ENCODE measurements at places on chromosomes 6 and 20. TPM values are rescaled to one million over a fixed set of nuclear protein-coding genes. Genes with fewer than 3 reads are reported as not detected.

DNA sequence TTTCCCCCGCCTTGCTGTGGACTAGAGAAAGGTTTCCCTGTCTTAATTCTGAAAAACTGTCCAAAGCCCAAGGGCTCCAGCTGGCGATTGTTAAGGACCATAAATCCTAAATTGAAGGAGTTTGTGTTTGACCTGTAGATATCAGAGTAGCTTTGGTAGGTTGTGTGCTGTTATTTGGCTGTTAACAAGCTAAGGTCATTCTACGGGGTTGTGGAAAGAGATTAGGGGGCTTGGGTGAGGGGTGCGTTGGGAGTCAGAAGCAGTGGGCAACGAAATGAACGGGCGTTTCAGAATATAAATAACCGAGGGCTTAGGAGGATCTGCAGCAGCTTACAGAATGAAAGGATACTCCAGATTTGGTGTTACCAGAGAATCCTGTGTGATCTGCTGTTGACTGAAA, 32.6 kb upstream of the BTN3A2 start:
- DNase-seq, result no peak

DNA sequence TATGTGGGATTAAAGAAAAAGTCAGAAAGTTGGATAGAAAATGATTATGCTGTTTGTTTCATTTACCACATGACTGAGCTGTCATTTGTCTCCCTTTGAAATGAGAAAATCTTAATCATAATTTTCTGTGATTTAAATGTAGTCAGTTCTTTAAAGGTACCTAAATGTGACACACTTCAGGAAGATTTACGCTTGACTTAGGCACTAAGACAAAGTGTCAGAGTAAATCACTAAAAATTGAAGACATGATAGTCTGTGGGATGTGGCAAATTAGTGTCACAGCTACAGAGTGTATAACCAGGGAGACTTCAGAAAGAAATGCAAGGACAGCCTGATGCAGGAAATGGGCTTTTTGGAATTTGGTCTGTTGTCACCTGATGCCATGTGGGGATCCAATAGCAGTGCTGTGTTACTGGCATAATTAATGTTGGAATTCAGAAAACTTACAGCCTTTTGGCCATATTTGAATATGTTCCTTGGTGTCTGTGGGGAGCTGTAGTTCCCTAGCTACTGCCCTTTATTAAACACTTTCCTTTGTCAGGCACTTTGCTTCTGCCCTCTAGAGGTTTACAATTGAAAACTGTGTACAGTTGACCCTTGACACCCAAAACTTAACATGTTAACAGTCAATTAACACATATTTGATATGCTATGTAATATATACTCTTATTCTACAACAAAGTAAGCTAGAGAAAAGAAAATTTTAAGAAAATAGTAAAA, 493.8 kb downstream of the UTRN start:
- DNase-seq, result no peak

GRCh38 chr6:170442596-170442995, 110.5 kb downstream of the PSMB1 start:
- no peak for DNase-seq

- no peak for DNase-seq
Measured at GRCh38 chr6:151442371-151442770, 9.6 kb downstream of the RMND1 start.

Gene FILIP1
- total RNA-seq, result not detected

- no peak for DNase-seq
Measured at GRCh38 chr20:58557733-58558342, 42.6 kb upstream of the APCDD1L start.
